GM03348 (cell line): ENCODE measurements at places on chromosomes 5 and 9.

GRCh38 chr9:134556531-134557068 is 85.0 kb upstream of the COL5A1 start:
- DNase-seq = no peak

- DNase-seq = peak; percentile 83
These were observed 334.4 kb downstream of the CWC27 start for GRCh38 chr5:65102976-65103711.

DNA sequence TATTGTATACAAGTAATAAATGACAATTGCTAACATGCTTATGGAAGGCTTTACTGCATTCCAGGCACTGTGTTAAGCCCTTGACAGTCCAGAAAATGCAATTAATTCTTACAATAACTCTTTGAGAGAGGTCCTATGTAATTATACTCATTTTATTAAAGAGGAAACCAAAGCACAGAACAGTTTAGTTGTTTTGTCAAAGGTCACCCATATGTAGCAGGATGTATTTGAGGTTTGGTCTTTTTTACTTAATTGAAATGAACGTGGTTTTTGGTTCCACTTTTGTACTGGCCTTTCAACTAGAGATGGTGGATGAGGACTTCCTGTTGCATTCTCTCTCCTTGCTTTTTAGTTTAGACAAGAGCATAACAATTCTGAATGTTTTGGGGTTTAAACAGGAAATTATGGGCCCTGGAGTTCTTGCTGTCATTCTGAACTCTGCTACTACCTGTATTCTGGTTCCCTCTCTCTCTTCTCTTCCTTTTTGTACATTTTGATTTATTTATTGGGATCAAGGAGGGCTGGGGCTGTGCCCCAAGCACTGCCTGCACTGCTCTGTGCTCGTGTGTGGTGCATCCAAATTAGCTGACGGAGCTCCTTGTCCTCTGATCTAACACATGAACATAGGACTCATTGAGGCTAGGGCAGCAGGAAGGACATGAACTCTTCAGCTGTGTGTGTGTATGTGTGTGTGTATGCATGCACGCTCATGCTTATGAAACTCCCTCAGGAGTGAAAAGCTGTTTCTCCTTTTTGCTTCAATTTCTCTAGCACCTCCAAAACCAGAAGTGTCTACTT is 47.4 kb downstream of the SLC28A3 start:
- DNase-seq = no peak

DNA sequence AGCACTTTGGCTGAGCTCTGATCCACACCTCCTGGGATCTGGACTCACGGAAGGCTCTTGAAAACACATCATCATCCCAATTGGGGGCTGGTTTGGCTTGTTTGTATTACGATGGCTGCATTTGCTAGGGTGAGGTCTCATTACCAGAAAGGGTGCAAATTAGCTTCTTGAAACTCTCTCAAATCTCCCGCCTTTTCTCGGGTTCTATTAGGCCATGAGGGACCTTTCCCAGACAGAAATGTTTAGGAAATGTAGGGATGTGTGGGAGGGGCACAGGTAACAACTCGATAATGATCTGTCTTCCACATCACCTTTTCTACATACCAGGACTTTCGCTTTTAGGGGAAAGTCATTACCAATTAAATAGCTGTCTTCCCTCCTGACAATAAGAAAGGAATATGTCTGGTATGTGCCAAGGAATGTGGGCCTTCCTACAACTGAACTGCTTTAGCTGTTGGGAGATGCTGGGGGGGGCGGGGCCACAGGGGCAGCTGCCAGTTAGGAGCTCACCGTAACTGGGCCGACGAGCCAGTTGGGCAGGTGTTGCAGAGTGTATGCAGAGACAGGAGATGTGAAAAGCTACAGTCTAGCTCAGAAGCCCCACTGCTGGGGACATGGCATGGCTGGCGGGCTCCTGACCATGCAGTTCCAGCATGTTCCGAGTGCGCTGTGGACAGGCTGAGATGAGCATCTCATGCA is 71.2 kb downstream of the AK8 start:
- no peak for DNase-seq

- DNase-seq = no peak
These were observed 16.1 kb upstream of the CRB2 start for GRCh38 chr9:123339666-123340510.

DNA sequence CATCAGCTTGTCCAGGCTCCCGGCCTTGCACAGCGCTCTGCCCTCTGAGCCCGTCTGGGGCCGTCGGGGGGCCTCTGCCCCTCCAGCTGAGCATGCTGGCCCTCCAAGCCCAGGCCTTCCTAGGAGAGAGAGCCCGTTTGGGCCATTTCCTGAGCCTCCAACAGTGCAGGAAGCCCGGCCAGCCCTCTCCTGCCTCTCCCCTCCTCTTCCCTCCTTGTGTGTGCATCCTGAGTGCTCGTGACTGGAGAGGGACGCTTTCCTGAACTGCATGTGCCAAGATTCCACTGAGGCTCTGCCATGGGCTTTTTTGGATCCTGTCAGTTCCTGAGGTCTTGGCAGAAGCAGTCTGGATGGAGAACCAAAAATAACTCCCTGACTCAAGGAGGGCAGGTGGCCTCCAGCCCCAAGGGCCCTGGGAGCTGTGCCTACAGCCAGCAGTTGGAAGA is 15.6 kb downstream of the OLFM1 start:
- no peak for DNase-seq

DNA sequence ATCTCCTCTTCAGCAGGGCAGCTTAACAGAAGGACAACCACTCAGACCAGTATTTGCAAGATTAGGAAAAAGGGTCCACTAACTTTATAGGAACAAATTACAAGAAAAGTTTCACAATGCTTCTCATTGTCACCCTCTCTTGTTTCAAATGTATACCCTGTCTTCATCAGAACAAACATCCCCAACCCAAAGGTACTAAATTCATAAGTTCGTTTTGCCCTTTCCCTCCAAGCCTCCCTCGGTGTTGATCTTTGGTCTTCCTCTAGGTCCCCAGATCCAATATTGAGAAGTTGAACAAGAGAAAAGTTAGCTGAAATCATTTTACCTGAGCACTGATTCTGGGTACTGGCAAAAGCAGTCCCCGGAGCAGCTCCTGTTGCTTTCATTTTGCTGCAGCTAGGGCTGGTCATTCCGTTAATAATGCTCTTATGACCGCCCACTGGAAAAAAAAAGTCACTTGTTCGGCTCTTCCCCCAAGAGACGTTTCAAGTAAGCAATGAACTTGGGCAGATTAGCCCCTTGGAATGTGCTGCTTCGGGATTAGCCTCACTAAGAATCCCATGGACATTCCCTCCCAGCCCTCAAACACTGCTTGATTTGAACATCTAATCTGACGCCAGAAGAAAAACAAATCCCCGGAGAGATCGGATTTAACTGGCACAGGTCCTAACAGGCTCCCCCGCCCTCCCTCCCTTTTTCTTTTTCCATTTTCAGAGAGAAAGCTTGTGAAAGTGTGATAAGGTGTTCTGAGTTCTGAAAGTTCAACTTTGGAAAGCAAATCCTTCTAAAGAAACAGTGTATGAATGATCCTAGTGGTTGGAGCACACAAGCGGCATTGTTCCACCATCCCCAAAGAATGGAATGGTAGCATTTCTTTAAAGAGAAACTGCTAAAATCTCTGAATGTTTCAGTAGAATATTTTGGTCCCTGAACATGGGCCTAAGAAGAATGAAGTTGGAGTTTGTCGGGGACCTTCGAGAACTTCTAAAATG is 252.5 kb downstream of the TRPM3 start:
- no peak for DNase-seq

DNA sequence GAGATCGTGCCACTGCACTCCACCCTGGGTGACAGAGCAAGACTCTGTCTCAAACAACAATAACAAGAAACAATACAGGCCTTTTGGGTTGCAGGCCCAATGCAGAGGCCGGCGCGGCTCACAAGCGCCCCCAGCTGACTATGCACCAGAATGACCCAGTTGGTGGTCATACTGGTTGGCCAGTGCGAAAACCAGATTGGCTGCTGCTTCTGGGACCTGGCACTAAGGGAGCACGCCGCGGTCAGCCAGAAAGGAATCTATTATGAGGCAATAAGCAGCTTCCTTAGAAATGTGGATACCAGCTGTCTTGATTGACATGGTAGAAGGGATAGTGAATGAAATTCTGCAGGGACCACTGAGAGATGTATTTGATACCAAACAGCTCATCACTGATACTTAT is 35.0 kb downstream of the RANBP17 start:
- peak; percentile 28 for DNase-seq

DNA sequence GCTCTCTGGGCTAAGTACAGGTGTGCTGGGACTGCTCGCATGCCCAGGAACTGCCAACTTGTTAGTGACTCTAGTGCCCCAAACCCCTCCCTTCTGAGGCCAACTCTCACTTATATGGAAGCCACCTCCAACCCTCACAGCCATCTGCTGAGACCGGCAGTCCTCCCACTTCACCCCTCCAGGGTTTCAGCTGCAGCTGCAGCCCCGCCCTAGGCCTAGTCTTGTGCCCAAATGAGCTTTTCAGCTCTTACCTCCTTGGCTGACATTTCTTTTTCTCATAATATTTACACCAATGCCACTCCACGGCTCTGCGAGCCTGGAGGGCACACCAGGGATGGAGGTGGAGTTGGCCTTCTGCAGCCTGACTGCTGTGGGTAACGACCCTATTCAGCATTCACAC is 166.6 kb downstream of the ROR2 start:
- no peak for DNase-seq

- peak; percentile 35 for DNase-seq
These were observed 789 bp downstream of the SEMA6A start for GRCh38 chr5:116573702-116574366.

DNA sequence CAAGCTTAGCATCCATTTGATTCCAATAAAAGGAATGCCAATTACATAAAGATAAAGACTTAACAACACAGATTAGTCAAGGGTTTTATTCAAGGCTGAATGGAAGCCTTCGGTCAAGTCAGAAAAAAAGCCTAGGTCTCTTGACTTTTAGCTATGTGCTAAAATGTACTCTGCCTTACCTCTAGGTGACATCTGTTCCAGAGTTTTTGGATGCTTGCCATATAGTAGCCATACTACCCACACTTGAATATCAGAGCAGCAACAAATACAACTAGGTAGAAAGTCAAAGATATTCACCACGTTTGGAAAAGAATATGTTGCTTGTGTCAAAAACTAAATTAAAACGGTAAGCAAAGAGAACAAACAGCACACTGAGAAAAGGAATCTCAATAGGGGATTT is 484.7 kb downstream of the ELAVL2 start:
- no peak for DNase-seq
